ENCODE measurements at places on chromosomes 1 and 21.
A peak's percentile ranks its signal among the peaks of the same experiment; 100 is the strongest.

- DNase-seq = no peak
Observed at GRCh38 chr21:44492567-44493385, 37.5 kb downstream of the LRRC3 start.

DNA sequence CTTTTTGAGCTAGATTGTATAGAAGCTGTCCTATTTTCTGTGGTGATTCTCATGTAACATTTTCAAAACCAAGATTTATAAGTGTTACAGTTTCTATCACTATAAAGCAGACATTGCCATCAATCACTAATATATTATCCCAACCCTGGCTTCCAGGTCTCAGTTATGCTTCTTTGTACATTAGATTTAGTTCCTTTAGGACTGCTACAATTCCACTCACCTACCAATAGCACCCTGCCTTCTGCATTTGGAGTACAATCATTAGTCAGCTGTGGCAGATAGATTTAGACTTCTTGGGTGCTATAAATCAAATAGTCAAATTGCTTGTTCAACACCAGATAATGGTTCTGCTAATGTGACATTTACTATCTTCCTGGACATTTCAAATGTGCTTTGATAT lies 281.6 kb downstream of the BRINP3 start:
- DNase-seq = no peak

GRCh38 chr1:238606896-238607295 lies 716.2 kb upstream of the ZP4 start:
- DNase-seq = no peak

DNA sequence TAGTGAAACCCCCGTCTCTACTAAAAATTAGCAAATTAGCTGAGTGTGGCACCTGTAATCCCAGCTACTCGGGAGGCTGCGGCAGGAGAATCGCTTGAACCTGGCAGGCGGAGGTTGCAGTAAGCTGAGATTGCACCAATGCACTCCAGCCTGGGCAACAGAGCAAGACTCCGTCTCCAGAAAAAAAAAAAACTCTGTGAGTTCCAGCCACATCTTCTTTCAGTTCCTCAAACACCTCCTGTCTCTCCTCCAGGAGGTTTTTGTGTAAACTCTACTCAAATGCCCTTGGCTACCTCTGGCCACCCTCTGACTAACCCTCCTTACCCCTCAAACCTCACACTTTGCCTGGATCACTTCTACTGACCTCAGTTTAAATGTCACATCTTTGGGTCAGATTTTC lies 38.1 kb downstream of the RCSD1 start:
- no peak for DNase-seq

- peak; percentile 64 for DNase-seq
Observed at GRCh38 chr1:201702936-201703335, 126.0 kb upstream of the IPO9 start.

GRCh38 chr1:8137481-8138244 lies 111.6 kb upstream of the ERRFI1 start:
- DNase-seq = no peak

GRCh38 chr1:69929308-69930057 lies 275.9 kb downstream of the LRRC40 start:
- DNase-seq = no peak

GRCh38 chr1:172054172-172054571 lies 212.9 kb downstream of the DNM3 start:
- DNase-seq = no peak

- DNase-seq = no peak
Observed at GRCh38 chr1:244730934-244731434, 78.1 kb downstream of the DESI2 start.

DNA sequence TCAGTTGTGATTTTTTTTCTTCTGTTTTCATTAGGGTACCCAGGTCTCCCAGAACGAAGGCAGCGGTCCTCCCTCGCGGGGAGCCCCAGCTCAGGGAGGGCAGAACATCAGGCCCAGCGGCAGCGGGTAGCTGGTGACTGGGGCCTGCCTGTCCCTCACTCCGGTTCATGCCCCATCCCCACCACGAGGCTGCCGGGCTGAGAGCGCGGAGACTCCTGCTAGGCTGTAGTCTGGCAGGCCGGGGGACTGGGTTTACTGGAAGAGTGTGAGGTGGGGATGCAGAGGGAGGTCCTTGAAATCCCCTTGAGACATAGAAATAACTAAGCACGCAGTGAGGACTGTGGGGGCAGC lies 10.5 kb downstream of the BRINP2 start:
- no peak for DNase-seq

DNA sequence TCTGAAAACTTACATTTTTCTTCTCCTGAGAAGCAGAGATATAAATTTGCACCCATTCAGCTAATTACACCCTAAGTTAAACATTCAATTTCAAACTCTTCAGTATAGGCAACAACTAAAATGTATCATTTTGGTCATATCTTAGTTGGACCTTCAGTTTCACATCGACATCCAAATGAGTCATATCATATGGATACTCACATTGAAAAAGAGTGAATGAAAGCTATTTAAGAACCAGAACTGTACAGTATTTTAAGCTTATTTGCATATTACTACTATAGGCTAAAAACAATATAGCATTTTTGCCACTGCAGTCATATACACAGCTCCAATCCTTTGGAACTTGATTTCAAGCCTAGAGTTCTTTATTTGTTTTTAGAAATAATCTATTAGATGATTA lies 33.6 kb downstream of the USP25 start:
- DNase-seq = no peak

- no peak for DNase-seq
Observed at GRCh38 chr1:1732381-1732780, 8.2 kb upstream of the CDK11A start.

DNA sequence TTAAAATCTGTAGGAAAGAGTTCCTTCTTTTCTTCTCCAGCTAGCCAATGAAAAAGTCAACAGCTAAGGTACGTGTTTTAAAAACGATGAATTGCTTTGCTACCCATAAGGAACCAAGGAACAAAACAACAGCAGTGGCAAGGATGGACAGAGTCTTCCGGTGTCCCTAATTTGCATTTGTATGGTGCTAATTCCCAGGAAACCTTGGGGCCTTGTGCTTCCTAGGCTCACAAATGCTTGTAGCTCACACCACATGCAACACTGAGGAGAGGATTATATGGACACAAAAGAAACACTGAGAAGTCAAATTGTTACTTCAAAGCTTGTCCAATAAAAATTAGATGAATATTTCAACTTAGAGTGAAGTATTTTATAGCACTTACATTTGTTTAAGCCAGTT lies 1.8 kb upstream of the PGBD5 start:
- no peak for DNase-seq

DNA sequence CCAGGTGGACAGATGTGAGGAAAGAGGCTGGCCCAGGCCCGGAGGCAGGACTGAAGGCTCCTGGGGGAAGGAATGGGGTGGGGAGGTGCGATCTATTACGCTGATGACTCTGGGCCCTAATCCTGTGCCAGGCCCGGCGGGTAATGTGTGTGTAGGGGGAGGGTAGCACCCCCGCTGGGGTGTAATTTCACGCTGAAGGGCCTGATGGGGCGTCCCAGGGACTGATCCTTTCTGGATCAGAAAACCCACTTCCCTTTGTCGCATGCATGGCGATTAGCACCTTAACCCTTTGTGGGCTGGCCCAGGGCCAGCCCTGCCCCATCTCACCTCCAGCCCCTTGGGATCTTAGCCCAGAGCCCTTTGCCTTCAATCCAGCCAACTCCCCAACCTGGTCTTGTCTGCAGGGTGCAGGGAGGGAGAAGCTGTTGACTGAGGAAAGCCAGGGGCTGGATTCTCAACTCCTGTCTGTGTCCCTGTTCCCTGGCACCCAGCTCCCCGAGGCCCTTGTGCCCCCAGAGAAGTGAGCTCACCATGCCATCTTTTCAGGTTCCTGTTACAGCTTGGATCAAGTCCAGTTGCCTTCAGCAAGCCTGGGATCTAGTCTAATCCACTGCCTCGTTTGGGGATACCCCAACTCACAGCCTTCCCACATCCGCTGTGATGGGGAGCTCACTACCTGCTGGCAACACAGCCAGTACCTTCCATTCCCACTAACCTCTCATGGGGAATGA lies 26.0 kb downstream of the KNCN start:
- no peak for DNase-seq

DNA sequence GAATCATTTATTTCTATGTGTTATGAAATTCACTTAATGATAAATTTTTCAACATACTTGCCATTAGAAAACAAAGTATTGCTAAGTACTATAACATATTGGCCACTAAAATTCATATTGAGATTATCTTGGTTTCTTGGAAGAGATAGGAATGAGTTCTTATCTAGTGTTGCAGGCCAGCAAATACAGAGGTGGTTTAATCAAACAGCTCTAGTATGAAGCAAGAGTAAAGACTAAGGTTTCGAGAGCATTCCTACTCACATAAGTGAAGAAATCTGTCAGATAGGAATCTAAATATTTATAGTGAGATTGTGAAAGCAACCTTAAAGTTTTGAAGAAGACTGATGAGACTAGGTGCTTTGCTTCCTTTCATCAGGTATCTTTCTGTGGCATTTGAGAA lies 37.9 kb upstream of the FOXE3 start:
- DNase-seq = no peak

- DNase-seq = peak; percentile 46
Observed at GRCh38 chr1:112956544-112957132, 642 bp upstream of the SLC16A1 start.

DNA sequence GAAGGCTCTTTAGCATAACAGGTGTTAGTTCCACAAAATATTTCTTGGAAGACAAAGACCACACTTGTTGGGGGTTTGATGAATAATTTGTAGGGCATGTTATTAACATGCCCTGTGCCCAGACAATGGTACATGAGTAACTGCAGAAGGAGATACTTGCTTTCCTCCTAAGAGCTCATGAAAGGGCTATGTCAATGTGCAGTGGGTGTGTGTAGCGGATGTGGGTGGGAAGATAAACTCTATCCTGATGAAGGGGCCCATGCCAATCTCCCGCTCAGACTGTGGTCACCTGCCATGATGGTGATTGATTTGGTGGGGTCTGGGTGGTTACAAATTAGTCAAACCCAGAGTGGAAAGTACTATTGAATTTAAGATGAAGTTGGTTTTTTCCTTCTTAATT lies 69.8 kb upstream of the DNAH14 start:
- DNase-seq = no peak

DNA sequence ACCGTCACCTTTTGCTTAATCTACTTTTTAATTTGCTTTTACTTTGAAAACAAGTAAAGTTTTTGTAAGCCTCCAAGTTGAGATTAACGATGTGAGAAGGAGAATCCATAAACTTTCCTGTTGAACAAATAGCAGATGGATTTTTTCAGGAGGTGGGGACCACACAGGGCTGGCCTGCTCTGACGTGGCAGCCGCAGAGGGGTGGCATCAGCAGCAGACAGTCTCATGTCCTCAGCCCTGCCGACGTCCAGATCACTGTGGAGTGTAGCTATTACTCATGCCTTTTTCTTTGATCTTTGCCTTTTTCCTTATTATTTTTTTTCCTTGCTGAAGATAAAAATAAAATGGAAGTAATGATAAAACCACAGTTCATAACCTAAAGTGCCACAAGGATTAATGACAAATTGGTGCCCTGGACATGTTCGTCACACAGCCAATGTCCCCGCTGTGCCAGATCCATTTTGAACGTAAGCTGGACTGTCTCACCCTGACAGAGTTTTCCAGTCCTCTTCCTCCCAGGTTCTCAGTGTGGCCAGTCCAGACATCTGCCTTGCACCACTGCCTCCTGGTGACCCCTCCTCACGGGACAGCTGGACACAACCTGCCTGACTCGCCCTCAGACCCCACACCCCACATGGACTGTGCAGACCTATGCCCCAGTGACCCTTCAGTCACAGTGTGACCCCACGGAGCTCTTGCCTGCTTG lies 15.4 kb upstream of the ZBTB21 start:
- DNase-seq = no peak

DNA sequence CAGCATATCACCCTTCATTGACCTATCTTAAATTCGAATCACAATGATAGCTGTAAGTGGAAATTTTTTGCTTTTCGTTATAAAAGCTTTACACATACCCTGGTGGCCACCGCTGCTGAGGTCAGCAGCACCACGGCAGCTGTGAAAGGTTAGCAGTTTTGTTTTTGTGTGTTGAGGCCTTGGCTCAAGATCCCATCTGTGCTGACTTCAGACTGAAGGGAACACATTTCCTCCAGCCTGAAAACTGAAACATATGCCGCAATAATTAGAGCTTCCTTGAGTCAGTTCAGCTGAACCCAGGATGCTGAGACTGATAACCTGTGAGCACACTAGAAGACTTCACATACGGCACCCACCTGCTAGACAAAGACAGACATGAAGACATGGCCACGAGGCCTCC lies 103.0 kb downstream of the SMYD3 start:
- DNase-seq = no peak

DNA sequence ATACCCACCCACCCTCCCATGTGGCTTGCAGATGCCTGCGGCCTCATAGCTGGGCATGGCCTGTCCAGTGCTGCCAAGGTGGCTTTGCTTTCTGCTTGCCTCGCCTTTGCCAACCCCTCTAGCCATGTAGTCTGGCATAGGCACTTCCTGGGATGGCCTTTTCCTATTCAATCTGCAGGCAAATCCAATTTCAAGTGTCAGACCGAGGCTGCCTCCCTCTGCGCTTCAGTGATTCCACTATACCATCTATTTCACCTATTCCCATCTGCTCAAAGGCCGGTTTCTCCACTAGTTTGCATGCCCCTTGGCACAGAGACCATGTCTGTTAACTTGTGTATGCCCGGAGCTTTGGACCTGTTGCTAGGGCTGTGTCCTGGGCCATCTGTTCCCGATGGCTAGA lies 3.8 kb upstream of the ZBTB21 start:
- DNase-seq = no peak

DNA sequence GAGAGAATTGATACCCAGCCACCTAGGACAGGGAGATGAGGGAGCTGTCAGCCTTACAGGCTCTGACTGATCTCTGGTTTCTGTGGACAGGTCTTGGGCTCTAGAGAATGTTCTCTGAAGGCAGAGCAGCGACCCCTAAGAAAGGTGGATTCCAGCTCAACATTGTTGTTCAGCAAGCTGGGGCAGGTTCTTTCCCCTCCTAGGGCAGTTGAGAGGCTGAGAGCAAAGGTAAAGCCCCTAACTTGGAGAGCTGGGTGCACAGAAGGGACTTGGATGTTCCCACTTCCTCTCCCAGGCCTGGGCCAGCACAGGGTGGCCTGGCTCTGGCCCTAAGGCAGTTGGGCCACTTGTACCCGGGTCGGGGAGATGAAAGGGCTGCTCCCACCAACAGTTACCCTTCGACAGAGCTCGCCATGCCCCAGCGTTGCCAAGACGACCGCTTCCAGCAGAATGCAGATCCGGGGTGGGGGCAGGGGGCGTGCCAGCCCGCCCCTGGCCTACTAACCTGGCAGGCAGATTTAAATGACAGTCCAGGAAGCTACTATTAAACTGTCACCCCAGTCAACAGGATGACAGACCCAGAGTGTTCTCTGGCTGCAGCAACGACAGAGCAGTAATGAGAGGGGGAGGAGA lies 31.6 kb downstream of the LRP8 start:
- DNase-seq = no peak

DNA sequence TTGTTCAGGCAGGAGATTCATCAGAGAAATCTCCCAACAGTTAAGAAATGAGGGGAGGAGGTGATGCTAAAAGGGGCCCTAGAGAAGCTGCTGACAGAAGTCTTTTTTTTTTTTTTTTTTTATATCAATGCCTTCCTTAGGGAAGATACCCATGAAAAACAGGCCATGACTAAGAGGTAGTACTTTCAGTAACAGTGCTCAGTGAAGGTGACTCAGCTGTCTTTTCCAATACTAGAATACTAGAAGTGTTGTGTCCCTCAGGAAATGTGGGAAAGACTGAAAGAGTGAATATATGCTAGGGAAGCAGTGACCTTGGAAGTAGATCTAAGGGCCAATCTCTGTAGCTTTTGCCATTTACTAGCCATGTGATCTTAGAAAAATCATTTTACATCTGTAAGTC lies 52.4 kb upstream of the SLFNL1 start:
- no peak for DNase-seq

GRCh38 chr1:168488138-168488537 lies 55.7 kb downstream of the XCL2 start:
- DNase-seq = peak; percentile 41

GRCh38 chr1:36606641-36607262 lies 124.0 kb upstream of the CSF3R start:
- DNase-seq = no peak

Measured in Ammon's horn (tissue), 1 donor.